OCI-M1 (cell line): ENCODE measurements at places on chromosomes 5 and 9.
A peak's percentile ranks its signal among the peaks of the same experiment; 100 is the strongest.

DNA sequence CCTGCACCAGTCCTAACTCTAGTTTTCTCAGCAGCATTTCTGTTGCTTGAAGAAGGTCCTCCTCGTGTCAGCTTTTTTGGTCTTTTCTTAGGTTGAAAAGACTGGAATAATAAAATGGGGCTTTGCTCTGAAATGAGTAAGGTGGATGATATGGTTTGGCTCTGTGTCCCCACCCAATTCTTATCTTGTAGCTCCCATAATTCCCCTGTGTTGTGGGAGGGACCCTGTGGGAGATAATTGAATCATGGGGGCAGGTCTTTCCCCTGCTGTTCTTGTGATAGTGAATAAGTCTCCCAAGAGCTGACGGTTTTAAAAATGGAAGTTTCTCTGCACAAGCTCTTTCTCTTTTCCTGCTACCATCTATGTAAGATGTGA lies 53.6 kb downstream of the LIX1 start:
- DNase-seq = peak; percentile 78

GRCh38 chr5:140311011-140311467 lies 8.1 kb upstream of the PFDN1 start:
- peak; percentile 36 for DNase-seq

GRCh38 chr9:14769230-14769571 lies 46.7 kb upstream of the CER1 start:
- DNase-seq = peak; percentile 57

DNA sequence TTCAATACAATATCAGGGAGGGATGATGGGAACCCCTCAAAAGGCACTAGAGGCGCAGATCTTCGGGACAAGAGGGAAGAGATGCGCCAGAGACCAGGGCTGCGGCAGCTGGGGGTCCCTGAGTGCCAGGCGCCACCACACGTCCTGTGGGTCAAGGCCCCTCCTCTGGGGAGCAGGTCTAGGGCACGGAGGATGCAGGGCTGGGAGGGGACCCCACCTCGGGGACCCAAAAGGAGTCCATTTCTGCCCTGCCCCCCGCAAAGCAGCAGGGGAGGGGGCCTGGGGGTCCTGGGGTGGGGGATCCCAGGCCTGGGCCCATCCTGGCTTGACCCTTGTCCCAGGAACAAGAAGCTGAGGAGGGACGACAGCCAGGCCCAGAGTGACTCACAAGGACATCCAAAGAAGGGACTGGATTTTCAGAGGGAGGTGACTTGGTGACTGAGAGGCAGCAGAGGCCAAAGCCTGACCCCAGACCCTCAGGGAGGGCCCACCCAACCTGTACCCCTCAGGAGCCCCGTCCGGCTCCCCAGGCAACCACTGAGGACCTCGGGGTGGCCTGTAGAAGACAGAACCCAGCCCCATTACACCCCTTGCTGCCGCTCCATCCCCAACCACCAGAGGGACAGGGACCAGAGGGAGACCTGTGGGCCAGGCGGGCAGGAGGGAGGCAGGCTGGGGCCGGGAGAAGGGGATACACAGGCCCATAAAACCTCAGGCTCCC lies 54.2 kb downstream of the LRSAM1 start:
- DNase-seq = peak; percentile 3

- DNase-seq = peak; percentile 88
Observed at GRCh38 chr5:132437604-132438266, 52.8 kb downstream of the IRF1 start.

DNA sequence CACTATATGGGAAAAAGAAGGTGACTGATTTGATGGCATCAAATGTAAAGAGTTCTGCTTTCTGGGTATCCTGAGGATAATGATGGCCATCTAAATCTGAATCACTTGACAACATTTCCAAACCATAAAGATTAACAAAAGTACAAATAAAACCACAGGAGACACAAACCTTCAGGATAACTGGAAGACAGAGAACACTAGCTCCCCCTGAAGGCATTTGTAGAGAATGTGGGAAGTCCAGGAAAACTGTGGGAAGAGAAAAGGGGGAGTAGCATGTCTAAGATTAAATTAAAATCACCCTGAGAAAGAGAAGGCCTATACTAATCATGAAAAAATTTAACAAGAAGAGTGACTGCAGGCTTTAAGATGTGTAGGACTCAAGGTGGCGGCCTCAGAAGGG lies 116.2 kb downstream of the PRELID2 start:
- DNase-seq = no peak

- no peak for DNase-seq
Observed at GRCh38 chr9:85969727-85970126, 28.8 kb downstream of the NAA35 start.

DNA sequence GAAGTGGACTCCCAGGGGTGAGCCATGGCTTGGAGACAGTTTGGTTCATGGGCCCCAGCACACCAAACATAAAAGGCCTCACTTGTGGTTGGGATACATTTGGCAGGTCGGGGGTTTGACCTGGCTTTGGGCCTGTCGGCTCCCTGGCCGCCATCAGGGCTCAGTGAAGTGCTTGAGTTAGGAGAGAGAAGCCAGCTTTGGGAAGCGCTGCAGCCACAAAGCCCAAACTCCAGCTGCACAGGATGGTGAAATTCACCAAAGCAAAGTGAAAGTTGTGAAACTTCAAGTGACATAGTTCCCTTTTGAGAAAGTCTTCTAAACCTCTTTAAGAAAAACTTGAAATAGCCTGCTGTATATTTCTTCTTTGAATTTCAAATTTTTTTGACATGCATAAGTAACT lies 27.5 kb downstream of the SLC46A2 start:
- DNase-seq = peak; percentile 41

- DNase-seq = peak; percentile 25
Observed at GRCh38 chr9:72596451-72597180, 75.2 kb downstream of the TMC1 start.

- no peak for DNase-seq
Observed at GRCh38 chr5:39523821-39524220, 99.0 kb upstream of the DAB2 start.

DNA sequence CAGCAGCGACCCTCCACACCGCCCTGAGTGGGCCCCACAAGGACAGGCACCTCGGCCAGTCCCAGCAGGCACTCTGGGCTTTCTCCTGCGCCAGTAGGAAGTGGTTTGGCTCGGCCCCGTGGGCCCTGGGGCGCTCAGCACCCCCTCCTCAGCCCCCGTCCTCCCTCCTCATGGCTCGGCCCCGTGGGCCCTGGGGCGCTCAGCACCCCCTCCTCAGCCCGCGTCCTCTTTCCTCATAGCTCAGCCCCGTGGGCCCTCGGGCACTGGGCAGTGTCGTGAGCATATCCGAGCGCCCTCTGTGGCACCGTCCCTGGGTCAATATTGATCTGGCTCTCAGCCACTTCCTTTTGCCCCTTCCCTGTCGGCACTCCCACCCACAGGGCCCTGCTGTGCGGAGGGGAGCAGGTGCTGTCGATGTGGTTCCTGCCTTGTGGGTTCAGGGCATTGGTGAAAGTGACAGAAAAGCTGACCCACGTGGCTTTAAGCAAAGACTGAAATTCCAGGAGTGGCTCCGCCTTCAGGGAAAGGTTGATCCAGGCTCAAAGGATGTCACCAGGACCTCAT lies 5.5 kb upstream of the SCGB3A1 start:
- no peak for DNase-seq

DNA sequence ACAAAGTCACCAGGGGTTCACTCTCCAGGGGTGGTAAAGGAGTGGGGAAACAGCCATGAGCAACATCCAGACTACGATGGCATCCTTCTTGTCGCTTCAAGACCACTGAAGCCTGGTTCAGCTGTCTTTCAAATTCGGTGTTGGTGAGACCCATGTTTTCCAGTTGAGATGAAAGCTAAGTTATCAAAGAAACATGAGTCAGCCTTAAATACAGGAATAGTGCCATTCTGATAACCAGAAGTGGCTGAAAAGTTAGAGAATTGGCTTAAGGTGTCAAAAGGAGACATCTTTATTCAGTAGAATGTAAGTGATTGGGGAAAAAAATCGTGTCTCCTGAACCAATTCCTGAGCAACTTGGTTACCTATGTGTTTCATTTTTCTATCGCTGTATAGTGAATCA lies 7.0 kb upstream of the CARD19 start:
- DNase-seq = no peak

DNA sequence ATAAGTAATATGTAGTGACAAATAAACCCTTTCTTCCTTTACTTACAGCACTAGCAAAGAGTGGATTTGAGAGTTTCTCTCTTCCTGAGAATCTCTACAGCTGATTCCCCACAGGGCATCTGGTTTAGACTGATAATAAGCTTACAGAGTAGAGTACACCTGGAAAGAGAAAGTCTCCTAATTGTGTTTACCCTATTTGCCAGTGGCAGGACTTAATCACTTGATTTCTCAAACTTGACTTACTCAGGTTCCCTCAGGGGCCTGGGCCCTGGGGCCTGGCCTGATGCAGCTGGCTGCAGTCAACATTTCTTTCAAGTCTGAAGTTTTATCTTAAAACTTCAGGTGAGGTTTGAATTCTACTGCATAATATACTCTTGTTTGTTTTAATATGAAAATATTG lies 38.0 kb upstream of the UBTD2 start:
- no peak for DNase-seq

- no peak for DNase-seq
Observed at GRCh38 chr5:35029333-35029732, 18.4 kb downstream of the AGXT2 start.

- DNase-seq = peak; percentile 48
Observed at GRCh38 chr9:129996161-129996830, 46.7 kb downstream of the FNBP1 start.

DNA sequence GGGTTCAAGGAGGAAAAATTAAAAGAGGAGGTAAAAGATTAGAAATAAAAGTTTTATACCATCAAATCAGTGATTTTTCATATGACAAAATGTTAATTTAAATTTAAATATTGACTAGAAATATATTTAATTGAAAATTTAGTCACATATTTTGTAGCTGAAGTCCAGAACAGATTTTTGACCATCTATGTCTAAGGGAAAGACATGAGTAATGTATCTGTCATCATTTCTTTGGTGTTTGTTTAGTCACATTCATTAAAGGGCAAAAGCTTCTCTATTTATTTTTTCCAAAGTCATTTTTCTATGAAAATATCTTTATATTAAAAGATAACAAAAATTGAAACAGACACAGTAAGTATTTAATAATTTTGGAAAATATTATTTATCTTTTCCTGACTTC lies 252.0 kb upstream of the ISL1 start:
- DNase-seq = no peak

DNA sequence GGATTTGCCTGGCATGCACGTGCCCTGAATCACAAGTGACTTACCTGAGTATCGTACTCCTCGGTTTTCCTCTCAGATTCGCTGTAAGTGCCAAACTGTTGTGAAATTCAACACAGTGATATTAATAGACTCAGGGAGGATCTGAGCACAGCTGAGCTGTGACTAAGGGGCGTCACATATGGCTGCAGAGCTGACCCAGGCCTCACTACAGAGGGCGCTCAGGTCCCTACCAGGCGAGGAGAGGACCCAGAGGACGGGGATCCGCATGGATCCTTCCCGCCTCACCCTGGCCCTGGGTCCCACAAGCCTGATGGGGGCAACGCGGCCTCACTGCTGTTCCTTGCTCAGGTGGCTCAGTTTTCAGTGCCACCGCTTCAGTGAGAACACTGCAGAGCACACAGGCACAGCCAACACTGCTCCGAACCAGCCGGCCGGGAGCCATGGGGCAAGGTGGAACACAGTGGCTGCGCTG lies 20.1 kb downstream of the CLPTM1L start:
- DNase-seq = no peak

DNA sequence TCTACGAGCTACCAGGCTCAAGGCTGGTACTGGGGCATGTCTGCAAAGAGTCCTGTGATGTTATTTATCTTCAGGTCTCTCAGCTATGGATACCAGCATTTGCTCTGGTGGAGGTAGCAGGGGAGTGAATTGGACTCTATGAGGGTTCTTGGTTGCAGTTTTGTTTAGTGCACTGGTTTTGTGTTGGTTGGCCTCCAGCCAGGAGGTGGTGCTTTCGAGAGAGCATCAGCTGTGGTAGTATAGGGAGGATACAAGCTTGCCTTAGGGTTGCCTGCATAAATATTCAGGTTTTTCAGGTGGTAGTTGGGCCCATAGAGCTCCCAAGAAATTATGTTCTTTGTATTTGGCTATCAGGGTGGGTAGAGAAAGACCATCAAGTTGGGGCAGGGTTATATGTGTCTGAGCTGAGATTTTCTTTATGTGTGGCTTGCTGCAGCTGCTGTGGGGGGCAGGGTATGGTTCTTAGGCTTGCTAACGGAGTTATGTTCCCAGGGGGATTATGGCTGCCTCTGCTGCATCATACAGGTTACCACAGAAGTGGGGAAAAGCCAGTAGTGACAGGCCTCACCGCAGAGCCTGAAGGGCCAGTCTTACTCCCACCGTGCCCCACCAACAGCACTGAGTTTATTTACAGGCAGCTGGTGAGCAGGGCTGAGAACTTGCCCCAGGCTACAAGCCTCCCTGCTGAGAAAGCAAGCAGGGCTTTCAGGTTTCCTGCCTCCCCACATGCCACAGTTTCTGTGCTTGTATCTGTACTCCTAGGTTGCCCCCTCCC lies 9.7 kb upstream of the RIOK2 start:
- DNase-seq = no peak

GRCh38 chr5:43514025-43514424 lies 923 bp downstream of the C5orf34 start:
- DNase-seq = peak; percentile 45

DNA sequence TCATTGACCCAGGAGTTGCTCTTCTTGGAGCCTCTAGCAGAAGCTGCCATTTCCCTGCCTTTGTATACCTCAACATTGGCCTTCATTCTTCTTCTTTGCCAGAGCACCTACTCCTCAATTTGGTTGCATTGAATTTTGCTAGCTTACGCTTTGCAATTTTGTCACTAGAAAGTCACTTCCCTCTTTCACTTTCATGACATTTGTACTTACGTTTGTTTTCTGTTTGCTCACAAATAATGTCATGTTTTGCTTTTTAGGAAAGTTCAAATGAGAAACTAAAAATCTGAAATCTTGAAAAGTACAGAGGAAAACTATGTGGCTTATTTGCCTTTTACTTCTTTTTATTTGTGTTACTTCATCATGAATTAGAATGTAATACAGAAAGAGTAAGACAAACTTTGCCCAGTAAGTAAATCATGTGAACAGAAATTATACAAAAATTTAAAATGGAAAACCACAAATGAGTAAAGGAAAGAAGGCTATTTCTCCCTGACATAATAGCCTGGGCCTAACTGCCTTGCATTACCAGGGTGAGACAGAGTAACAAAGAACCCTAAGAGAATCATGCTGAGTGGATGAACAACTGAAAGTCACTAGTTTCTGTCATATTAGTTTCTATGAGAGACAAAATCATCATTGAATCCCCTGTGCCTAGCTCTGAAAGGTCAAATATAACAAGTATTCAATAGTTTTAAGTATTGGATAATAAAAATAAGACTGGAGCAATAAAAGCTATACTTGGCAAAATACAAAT lies 7.4 kb upstream of the IFNA1 start:
- peak; percentile 4 for DNase-seq

DNA sequence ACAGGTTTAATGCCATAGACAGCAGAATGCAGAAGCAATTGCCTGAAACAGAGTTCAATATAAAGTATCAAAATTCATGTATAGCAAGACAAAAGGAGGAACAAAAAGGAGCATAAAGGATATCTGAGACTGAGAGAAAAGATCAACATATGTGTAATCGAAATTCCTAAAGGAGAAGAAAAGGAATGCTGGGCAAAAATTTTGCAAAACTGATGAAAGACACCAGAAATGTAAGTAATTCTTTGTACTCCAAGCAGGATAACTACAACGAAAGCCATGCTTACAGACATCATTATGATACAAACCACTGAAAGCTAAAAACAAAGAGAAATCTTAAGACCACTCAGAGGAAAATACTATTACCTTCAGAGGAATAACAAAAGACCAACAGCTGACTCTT lies 72.8 kb upstream of the MTAP start:
- DNase-seq = no peak

- DNase-seq = peak; percentile 98
Observed at GRCh38 chr5:23507278-23507685, at the start of gene PRDM9. Gene PRDM9, plus strand, starts transcription at chr5:23507609. Its CDS starts 1,425 bp downstream, at chr5:23509034.
